Hematopoietic multipotent progenitor cell (in vitro differentiated cells): ENCODE measurements at places on chromosomes 7 and 10. TPM values are rescaled to one million over a fixed set of nuclear protein-coding genes. Genes with fewer than 3 reads are reported as not detected.
A peak's percentile ranks its signal among the peaks of the same experiment; 100 is the strongest.

GRCh38 chr7:1531263-1531978 is 919 bp downstream of the MAFK start:
- no peak for DNase-seq

- DNase-seq = no peak
Observed at GRCh38 chr10:852386-852785, 79.1 kb downstream of the LARP4B start.

- no peak for DNase-seq
Observed at GRCh38 chr7:31407178-31407676, 66.7 kb upstream of the NEUROD6 start.

GSTO2 gene
- 5.7 TPM for total RNA-seq

GRCh38 chr7:155333346-155334234 is 35.9 kb downstream of the INSIG1 start:
- DNase-seq = no peak

TNKS2 gene
- 20.2 TPM for total RNA-seq

DNA sequence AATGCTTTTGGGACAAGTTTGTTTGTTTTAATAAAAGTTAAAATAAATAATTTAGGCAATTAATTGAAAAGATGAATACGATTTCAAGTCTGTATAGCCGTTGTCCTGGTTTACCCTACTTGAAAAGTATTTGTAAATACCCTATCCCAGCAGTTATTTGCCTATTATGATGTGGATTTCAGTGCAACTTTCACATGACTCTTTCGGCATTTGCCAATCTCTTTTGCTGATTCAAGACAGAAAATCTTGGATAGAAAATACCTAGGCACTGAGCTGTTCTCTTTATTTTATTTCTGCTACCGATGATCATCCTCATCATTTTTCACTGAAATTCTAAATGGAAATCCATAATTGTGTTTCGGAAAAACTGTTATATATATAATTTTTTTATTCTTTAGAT is 125.9 kb upstream of the FZD8 start:
- DNase-seq = no peak

MYO3A gene
- not detected for total RNA-seq

- no peak for DNase-seq
Observed at GRCh38 chr7:12570168-12570533, 369 bp upstream of the SCIN start.

DNA sequence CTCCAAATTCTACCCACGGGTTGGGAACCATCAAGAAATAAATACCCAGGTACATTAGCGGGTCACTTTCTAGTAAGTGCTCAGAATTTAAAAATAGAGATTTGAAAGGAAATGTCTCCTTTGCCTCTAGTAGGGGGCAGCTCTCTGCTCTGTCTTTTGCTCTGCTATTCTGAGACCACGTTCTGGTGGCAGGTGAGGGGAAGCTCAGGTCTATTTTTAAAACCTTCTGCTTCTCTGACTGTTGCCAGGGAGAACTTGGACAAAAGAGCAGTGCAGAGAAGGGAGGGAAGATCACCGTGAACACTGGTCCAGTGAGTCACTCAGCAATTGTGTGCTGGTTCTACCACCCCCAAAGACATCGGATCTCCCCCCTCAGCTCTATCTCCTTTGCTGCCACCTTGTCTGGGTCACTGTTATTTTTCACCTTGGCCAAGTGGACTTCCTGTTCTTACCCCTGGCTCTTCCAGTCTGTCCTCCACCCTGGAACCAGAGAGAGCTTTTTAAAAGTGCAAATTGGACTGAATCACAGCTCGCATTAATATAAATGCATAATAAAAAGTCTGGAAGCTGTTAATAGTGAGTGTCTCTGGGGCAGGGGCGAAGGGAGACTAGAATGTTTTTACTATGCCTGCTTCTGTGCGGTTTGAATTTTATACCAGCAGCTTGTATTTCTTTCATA is 72.4 kb upstream of the LOXL4 start:
- no peak for DNase-seq

DNA sequence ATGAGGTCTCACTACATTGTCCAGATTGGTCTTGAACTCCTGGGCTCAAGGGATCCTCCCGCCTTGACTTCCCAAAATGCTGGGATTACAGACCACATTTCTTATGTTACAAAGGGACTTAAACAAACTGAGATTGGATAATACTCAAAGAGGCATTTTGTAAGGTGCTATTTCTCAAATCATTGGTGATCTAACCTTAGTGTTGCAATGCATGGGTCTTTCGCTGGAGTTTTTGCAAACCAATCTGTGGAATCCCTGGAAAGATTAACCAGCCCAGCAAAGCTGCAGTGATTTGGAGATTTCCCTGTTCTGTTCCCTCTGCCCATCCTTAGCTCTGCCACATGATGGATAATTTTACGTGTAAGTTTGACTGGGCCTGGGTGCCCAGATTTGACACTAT is 20.4 kb upstream of the ECHDC3 start:
- no peak for DNase-seq

DNA sequence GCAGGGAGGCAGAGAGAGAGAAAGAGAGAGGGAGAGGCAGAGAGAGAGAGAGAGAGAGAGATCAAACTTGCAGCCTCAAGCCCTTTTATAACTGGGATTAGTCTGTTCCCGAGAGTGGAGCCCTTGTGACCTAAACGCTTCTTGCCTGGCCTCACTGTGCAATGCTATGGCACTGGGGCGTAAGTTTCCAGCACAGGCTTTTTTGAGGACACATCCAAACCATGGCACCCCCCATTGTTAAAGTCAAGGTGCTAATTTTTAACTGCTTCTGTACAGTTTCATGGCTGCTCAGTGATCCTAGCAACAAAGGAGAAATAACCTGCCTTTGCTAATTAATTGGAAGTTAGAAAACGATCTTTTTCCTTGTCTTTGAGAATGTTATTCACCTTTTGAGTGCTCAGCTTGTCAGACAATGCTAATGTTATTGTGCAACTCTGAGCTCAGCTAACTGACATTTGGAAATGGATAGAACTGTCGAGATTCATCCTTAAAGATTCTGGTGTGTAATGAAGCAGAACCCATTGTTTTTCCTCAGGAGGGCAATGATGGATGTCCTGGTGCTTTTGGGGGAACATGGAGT is 268.4 kb downstream of the GLRX3 start:
- DNase-seq = no peak

GRCh38 chr7:150465414-150465813 is 15.0 kb downstream of the GIMAP8 start:
- DNase-seq = no peak

CDHR3 gene
- total RNA-seq = not detected

DNA sequence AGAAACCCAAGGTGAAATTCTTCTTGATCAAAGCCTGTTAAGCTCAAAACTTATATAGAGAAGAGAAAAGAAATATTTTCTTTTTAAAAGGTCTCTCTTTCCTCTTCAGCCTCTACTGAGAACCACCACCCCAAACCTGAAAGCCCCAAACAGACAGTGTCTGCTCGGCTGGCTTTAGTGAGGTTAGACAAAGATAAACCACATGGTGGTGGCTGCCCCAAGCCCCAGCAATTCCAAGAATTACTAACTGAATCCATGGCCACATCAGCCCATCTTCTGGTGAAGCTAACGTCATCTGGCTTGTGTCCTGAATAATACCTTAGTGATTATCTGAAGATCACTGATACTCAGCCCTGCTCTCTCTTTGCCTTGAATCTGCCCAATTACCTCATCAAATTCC is 275.0 kb downstream of the ELMO1 start:
- no peak for DNase-seq

DNA sequence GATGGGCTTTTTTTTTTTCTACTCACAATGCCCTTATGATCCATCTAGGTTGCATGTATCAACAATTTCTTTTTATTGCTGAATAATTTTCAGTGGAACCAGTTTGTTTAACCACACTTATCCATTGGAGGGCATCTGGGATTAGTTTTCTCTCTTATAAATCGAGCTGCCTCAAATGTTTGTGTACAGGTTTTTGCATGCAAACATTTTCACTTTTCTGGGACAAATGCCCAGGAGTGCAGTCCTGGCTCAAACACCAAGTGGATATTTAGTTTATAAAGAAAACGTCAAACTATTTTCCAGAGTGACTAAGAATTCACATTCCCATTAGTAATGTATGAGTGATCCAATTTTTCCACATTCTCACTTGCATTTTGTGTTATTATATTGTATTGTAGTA is 313.4 kb downstream of the CXCL12 start:
- DNase-seq = no peak

DNA sequence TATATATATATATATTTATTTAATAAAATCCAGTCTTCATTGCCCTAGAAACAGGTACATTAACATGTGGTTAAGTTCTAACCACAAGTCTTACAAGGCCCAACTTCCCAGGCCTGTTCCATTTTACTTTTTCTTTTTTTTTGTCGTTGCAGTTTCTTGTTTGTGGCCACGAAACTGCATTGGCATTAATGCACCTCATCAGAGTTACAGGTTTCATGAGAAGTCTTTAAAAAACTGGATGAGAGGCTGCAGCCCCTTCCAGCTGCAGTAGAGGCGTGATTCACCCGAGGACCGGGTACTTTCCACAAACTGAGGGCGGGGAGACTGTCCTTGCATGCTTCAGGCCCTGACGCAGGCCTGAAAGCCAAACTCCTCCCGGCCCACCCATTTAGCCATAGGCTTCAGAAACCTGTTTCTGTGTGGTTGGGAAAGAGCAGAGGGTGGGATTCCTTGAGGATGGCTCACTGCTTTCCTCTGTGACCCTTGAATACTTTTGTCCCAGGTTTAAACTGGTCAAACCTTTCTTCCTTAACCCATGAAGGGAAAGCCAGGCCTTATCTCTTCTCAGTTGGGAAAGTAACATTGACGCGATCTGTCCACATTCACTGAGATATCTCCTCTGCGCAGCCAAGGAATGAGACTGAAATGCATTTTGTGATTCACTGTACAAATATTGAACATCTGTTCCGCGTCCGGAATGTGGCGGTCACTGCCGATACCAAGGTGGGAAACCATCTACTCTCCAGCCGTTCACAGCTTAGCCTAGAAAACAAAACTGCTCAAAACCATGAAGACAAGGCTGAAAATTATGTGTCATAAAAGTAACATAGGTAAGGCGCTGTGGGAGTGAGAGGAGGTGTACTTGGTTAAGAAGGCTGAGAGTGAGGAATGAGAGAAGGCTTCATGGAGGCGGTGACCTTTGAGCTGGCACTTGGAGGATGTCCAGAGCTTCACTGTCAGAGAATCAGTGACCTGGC is 311.7 kb downstream of the GATA3 start:
- peak; percentile 24 for DNase-seq

DNA sequence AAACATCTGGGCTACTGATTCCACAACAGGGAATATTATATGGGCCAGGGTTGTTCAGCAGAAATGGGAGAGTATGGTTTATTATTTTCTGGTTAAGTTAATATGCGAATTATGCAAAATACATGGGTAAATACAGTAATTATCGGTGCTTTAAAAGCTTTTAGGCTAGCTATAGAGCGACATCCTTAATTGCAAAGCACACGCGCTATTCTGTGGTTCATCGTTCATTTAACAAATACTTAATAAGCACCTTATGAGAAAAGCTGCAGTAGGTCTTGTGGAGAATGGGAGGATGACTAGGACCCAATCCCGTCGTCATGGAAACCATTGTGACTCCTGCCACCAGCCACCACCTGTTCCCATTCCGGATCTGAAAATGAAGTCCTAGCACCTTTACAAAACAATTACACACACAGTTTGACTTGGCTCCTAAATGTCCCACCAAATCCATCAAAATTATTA is 623 bp upstream of the CEP41 start:
- no peak for DNase-seq

DNA sequence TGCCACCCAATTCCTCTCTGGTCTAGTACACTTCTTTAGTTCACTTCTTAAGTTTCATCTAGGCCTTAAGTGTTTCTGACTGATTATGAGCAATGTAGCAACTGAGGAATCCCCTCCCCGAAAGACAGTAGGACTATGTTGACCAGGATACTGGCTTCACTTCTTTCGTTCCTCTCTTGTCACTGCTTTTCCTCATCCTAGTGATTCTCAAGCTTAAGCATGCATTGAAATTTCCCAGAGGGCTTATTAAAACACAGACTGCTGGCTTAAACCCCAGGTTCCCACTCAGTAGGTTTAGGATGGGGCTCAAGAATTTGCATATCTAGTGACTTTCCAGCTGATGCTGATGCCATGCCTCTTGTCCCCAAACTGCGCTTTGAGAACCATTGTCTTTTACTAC is 164.6 kb upstream of the WNT16 start:
- DNase-seq = no peak

DNA sequence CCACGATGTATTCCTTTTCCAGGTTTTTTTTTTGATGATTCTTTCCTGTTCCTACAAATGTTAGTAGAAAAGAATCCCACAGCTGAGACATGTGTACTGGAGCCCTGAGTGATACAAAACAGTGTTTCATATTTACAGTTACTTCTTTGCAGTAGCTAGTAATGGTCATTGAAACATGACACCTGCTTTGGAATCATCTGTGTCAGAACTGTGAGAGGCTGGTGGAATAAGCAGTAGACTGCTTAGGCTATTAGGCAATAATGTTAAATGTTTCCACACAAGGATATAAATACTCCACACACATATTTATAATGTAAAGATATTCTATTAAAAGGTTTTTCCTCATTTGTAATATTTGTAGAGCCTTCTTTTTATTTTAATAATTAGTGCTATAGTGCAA is 394.0 kb downstream of the THSD7A start:
- no peak for DNase-seq

- no peak for DNase-seq
Observed at GRCh38 chr7:27143023-27143949, at the start of gene HOXA5. Gene HOXA5, minus strand, starts transcription at chr7:27143681. Its CDS starts 74 bp downstream, at chr7:27143607.

- DNase-seq = no peak
Observed at GRCh38 chr7:80225361-80225760, 90.7 kb downstream of the GNAI1 start.

DNA sequence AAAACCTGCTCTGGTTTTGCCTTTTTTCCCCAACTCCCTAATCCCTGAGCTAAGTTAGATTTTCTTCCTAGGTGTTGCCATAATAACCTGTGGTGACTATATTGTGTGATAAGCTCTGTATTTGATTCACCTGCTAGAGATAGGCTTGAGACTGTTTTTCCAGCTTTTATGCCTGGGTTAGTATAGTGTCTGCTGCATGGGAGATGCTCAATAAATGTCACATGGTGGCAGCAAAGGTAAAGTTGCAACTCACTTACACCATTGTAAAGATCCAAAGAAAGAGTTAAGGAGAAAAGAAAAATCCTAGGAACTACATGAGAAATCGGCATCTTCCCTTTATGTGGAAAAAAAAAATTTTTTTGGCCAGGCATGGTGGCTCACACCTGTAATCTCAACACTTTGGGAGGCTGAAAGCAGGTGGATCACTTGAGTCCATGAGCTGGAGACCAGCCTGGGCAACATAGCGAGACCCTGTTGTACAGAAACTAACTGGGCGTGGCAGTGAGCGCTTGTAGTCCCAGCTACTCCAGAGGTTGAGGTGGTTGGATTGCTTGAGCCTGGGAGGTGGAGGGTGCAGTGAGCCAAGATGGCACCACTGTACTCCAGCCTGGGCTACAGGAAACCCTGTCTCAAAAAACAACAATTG is 3.7 kb downstream of the CCNJ start:
- no peak for DNase-seq

CBLL1 gene
- 35.3 TPM for total RNA-seq

CDH23 gene
- total RNA-seq = 0.81 TPM

- DNase-seq = no peak
Observed at GRCh38 chr10:114881417-114881816, 56.6 kb upstream of the TRUB1 start.
